ENCODE measurements at places on chromosomes 11 and 22. TPM values are rescaled to one million over a fixed set of nuclear protein-coding genes. Genes with fewer than 3 reads are reported as not detected.

DNA sequence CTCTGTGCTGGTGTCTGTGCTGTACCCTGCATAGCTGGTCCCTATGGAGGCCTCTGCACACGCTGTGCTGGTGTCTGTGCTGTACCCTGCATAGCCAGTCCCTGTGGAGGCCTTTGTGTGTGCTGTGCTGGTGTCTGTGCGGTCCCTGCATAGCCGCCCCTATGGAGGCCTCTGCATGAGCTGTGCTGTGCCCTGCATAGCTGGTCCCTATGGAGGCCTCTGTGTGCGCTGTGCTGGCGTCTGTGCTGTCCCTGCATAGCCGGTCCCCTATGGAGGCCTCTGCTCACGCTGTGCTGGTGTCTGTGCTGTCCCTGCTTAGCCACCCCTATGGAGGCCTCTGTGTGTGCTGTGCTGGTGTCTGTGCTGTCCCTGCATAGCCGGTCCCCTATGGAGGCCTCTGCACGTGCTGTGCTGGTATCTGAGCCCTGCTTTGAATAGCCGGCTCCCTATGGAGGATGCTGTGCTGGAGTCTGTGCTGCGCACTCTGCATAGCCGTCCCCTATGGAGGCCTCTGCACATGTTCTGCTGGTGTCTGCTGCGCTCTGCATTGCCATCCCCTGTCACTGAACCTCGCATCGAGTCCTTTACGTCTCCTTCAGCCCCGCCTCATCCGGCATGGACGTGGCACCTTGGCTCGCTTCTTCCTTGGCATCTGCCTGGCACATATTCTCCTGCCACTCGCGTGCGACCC lies 6.2 kb downstream of the NADSYN1 start:
- no peak for DNase-seq

GRCh38 chr11:102177974-102178631 lies 67.9 kb downstream of the YAP1 start:
- DNase-seq, result peak; percentile 85

DNA sequence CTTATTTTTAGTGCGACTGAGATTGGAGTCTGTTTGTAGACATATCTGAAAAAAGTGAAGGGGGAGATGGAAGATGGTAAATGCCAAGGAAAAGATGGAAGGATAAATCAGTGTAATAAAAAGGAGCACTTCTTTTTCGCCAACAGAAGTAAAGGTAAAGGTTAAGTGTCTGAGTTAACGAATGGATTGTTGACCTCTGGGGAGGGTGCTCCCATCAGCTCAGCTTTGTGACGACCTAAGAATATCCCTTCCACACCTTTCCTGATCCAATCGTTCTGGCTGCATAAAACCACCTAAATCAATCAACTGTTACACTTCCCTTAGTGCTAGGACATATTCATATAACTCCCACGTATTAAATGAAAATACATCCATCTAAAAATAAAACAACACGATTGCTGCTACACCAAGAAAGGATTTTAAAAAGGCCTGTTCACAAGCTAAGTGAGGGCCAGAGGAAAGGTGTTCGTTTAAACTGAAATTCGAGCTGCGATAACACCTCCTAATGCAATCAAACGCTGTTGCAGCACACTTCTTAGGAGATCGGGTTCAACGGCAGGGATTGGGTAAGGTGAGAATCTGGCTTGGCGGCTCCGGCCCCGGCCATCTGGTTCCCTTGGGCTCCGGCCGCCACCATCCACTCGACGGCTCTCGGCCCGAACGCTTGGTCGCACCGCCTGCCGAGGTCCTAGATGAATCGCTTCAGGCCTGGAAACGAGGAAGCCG lies 658 bp downstream of the C11orf71 start:
- DNase-seq, result peak; percentile 40

Gene RBFOX2
- polyA plus RNA-seq, result 40.4 TPM

Gene RTL10
- polyA plus RNA-seq, result 18.2 TPM

Gene OR5D18
- polyA plus RNA-seq, result not detected
